ENCODE measurements at places on chromosomes 6 and 20.

GRCh38 chr20:2463616-2464365 lies 6.8 kb downstream of the SNRPB start:
- no peak for DNase-seq

DNA sequence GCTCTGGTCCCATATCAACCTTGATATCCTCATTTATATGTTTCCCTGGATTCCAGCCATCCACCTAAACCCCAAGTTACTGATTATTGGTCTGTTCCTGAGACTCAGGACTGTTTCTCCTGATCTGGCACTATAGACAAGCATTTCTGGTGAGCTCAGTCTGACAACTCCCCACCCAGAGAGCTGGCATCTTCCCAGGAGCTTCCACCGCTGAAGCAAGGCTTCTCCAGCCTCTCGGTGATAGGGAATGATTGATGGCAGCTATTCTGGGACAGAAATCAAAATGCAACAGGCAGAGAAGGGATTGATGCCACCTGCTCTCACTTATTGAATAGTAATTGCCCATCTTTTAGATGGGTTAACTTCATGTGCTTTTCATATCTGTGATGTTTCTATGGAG lies 169.7 kb upstream of the GGTLC1 start:
- DNase-seq, result no peak

GRCh38 chr6:70180183-70180900 lies 122.5 kb downstream of the COL9A1 start:
- no peak for DNase-seq

DNA sequence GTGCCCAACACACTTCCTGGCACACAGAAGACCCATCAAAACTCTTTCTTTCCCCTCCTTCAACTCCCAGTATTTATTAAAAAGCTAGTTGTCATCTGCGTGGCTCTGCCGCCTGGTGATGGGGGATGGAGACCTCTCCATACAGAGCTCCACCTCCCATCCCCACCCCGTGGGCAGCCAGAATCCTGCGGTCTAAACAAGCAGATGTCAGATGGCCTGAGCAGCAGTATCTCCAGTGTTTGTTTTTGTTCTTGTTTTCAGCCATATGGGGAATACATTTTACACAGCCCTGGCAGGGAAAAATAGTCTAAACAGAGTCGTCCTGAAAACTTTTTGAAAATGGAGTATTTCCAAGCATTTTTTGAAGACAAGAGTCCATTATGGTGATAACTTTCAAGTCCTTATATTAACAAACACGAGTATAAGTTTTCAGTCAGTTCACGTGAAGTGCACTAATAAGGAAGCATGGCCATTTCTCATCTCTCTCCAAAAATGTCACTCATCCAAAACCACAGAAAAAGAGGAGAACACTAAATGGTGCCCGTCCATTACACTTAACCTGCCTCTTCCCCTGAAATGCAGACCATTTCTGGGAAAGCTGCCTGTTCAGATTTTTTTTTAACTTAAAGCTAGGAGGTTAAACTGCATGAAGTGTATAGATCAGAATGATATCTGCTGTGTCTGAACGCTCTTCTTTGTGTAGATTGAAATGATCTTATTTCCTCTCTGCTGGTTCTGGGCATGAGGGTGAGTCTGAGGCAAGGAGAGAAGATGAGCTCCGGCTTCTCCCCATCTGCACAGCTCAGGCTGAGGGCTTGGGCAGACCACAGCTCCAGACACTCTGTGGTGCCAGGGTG lies 91.0 kb downstream of the TCP11 start:
- DNase-seq, result no peak

GRCh38 chr6:30344191-30344867 lies 627 bp upstream of the RPP21 start:
- DNase-seq, result no peak

GRCh38 chr20:41173791-41174341 lies 36.5 kb downstream of the PLCG1 start:
- DNase-seq, result no peak

DNA sequence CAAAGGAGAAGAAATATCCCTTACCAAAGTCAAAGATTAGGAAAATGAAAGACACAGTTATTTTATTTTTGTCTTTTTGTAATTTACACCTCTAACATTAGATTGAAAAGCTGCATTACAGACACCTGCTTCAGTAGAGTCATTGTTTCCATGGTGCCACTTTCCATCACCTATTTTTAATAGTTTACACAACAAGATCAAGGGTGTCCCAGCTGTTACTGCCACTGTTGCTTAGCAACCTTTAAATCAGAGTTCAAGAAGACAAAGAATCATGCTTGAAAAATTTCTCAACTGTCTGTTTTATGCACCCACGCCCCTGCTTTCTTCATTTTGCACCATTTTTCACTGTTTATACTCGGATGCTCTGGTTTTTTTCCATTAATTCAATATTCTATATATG lies 668.2 kb upstream of the GJE1 start:
- DNase-seq, result no peak

GRCh38 chr20:36582322-36582721 lies 8.9 kb downstream of the TGIF2 start:
- no peak for DNase-seq

Measured in activated CD8-positive, alpha-beta memory T cell treated with anti-CD3 and anti-CD28 coated beads, Interleukin-2, amount 50 U/mL, for 48 hours (primary cell).